ENCODE measurements at places on chromosomes 4 and X. TPM values are rescaled to one million over a fixed set of nuclear protein-coding genes. Genes with fewer than 3 reads are reported as not detected.

DNA sequence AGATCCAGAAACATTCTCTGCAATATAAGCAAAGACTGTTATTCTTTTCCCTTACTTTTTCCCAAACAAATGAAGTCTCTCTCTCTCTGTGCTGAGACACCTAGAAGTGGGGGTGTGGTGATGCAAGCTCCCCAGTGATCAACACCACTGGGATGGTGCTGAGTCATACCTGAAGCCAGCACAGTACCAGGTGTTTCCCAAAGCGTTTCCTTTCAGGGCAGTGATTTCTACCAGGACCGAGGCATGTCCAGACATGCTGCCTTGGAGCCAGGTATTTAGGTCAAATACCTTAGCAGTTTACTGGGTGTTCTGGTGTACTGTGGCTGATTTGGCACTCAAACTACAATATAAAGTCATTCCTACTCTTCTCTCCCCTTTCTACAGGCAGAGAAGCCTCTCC is 726.5 kb downstream of the FAM133A start:
- DNase-seq, result no peak

DNA sequence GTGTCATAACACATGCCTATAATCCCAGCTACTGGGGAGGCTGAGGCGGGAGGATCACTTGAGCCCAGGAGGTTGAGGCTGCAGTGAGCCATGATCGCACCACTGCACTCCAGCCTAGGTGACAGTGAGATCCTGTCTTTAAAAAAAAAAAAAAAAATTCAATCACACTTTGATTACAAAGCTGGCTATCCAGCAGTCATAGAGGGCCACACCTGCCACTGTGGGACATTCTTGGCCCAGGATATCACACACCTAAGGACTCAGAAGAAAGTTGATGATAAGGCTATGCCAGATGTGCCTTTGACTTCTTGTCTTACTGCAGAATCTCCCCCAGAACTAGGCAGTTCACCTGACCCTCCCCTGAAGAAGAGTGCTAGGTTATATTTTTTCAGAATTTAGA is 122.5 kb upstream of the GALNT7 start:
- no peak for DNase-seq

The PRRG1 gene
- 8.5 TPM for polyA plus RNA-seq

- DNase-seq, result no peak
Observed at GRCh38 chr4:37928426-37929416, 31.5 kb upstream of the PTTG2 start.

The TNMD gene
- polyA plus RNA-seq, result not detected

GRCh38 chr4:128459547-128459946 is 171.9 kb upstream of the PGRMC2 start:
- no peak for DNase-seq

GRCh38 chr4:160129439-160129838 is 1026.6 kb downstream of the RAPGEF2 start:
- no peak for DNase-seq

The PCDH7 gene
- polyA plus RNA-seq, result 27.8 TPM

The CNGA2 gene
- not detected for polyA plus RNA-seq

GRCh38 chrX:132411310-132411977 is 77.4 kb downstream of the MBNL3 start:
- no peak for DNase-seq

The L1CAM gene
- polyA plus RNA-seq, result 1.9 TPM

DNA sequence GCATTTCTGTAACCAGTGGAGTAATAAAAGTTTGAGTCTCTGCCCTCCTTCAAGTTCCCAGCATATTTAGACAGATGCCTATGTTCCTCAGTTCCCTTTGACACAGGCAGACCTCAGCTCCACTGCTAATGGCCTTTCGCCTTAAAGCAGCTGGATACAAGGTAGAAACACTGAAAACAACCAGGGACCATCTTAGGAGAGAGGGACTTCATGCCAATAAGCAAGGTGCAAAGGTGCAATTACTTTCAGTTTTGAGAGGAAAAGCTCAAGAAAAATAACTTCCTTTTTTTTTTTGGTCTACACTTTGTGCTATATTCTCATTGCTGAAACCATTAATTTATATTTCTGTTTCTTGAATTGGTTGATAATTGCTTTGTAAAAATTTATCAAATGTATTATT is 781.9 kb upstream of the GALNTL6 start:
- no peak for DNase-seq

Measured in IMR-90 (cell line).